ENCODE measurements at places on chromosomes 7 and 10.

DNA sequence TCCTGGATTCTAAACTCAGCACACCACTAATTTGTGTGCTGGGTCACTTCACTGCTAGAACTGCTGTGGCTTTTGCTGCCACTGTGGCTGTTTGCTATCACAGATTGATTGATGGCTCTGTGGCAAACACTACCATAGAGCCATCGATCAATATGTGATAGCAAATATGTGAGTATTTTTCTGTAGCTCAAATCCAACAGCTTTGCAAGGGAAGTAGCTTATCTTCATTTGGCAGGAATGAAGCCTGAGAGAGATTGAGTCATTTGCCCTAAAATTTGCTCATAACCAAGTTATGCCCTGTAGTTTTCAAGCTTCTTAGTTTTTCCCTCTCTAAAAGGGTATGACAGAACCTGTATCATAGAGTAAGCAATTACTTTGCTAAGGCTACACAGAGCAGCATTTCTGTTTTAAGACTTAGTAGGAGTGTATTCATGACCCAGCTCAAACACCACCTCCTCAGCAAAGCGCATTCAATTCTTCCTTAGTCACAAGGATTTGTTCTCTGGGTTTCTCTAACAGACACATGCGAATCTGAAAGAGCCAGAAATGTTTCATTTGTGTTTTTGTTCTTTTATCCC is 43.1 kb downstream of the MINPP1 start:
- no peak for DNase-seq

GRCh38 chr7:151462306-151462779 is 22.4 kb upstream of the CRYGN start:
- no peak for DNase-seq

DNA sequence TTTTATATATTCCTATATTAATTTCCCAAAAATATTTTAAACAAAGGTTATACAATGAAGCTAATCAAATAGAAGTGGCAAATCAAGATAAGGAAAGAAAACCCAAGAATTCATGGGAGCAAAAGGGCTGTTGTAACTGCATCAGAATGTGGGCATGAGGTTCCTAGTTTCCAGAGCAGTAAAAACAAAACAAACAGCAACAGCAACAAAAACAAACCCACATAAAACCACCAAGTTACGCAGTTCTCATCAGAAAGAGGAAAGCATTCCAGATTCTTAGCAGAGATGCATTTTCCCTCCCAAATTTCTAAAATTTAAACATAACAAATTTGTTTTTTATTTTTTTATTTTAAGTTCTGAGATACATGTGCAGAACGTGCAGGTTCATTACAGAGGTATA is 34.8 kb upstream of the MSMB start:
- DNase-seq: no peak

- no peak for DNase-seq
These were observed 39.7 kb downstream of the CARD11 start for GRCh38 chr7:3003936-3004335.

GRCh38 chr10:111822661-111823060 is 360.9 kb downstream of the GPAM start:
- DNase-seq: no peak

DNA sequence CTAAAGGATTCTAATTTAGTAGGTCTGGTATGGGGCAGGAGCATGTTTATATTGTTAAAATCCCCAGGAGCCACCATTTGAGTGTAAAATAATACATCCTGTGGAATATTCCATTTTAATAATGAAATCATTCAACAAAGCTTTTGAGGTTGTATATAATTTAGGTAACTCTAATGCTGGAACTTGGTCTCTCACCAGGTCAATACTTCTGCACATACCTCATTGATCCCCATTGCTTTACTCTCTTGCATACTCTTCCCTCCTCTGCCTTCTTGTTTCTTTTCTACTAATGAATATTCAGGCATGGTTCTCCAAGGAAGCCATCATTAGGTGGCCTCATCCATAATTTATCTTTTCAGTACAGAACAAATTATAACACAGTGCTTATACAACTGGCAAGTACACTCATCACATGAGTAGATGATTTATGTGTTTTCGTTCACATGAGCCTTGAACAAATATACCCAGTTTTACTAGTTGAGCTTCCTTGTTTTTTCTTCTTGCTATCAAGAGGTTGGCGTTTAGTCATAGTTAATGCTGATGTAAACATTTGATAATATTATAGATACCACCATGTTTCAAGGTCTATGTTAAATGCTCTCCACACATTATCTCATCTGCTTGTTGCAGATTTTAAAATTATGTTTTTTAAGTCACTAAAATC is 7.2 kb downstream of the PALS2 start:
- no peak for DNase-seq

DNA sequence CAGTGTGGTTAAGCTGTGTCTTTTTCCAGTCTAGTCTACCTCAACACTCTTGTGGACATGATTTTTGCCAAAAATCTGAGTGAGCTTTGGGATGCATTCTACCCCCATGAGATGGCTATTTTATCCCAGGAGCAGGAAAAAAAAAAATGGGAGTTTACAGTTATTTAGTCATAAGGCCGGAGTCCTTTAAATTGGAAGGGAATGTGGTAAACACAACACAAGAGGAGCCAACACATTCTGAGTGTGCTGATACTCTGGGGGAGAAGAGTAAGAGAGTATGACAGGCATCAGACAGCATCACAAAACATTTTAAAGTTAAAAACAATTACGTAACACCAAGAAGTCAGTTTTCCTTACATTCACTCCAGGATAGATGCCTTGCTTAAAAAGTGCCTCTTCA is 46.1 kb downstream of the C1GALT1 start:
- DNase-seq: no peak

GRCh38 chr7:5450549-5451327 is 27.1 kb upstream of the TNRC18 start:
- no peak for DNase-seq

DNA sequence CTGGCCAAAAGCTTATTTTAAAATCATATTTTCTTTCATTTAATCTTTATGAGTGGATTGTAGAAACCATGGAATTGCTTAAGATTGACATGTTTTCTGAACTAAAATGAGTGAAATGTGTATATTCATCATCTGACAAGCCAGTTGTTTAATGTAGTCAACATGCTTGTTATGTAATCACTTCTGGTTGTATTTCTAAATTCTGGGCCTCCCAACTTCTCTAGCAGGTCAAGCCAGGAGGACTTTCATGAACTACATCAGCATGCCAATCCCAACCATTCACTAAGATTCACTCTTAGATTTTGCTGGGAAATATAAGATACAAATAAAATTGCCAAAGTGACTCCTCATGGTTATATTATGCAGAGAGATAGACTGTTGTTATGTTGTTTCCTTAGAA is 21.1 kb upstream of the MAP3K8 start:
- DNase-seq: no peak

DNA sequence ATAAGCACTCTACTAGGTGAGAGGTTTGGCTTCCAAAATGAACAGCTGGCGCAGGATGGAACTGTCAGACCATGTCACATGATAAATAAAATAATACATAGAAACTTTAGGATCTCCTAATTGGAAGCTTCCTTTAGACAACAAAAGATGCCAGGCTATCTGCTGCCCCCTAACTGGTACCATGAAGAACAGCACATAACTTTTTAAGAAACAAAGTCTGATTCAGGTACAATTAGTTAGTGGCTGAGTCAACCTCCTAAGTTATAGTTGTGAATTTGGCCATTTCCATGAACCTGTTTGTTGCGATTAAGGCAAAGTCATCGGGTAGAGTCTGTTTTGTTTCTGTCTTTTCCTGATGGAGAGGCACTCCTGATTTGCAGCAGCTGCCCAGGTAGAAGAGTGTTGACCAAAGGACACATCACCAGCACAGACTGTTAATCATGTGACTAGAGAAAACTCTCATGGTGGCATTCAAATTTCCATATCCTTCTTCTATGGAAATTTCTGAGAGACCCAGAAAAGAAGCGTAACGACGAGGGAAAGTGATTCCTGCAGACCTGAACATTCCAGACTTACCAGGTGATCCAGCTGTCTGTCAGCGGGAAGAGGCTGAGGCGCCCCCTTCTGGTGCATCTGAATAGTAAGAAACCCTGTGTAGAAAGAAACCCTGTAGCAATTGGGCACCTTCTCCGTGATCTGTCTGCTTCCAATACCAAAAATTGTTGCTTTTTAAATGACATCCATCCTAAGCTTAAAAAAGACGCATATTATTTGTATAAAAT is 8.6 kb upstream of the INHBA start:
- no peak for DNase-seq

DNA sequence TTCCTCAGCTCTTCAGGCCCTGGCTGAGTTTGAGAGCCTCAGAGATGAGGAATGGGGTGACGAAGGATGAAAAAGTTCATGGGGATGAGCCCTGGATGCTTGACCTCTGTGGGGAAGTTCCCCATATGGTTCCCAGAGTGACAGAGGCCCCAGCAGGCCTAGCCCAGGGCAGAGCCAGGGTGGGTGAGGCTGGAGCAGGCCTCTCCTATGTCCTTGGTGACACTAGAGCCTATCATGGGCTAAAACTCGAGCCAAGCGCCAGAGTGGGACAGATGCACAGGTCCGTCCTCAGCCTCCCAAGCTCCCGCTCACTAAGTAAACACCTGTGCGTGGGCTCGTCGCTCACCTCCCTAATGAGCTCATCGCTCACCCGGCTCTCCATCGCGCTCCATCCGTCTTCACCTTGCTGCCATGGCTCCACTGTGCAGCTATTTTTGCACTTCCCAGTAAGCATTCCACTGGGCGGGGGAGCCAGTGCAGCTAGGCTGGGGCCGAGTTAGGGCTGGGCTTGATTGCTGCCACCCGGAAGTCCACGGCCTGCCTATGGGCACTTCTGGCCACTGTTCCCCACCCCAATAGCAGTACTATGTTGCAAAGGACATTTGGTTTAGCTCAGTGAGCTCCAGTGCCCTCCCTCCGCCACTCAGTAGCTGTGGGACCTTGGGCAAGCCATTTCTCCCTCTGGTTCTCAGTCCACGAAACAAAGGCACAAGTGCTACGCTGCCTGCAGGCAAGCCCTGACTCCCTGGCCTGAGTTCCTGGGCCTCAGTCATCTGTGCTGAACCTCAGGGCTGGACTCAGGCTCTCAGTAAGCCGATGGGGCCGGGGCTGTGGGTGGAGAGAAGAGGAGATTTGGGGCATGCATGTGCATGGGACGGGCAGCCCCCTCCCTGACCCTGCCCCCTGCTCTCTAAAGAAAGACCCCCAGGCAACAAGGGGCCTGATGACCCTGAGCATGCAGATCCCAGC is 117.3 kb upstream of the PCBD1 start:
- no peak for DNase-seq

- no peak for DNase-seq
These were observed 140.4 kb upstream of the RHEB start for GRCh38 chr7:151660141-151660540.

- no peak for DNase-seq
These were observed 65.6 kb upstream of the PDLIM1 start for GRCh38 chr10:95356190-95356955.

DNA sequence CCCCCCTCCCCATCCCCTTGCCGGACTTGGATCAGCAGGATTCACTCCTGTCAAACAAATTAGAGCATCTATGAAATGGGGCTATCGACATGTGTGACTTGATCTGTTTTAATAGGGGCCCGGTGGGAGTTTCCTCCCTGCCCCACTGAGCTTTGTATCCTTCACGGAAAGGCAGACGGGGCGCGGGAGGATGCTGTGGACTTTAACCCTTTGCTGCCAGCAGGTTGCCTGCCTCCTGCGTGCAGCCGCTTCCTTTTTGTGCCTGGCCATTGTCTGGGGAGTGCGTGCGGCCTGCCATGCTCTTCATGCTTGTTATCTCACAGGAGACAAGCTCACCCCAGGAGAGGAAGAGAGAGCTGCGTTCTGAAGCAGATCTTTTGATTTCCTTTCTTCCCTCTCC is 512.8 kb upstream of the GALNT17 start:
- DNase-seq: no peak

Data from CD4-positive, alpha-beta memory T cell (primary cell).